ENCODE measurements at places on chromosomes 5 and 9.

DNA sequence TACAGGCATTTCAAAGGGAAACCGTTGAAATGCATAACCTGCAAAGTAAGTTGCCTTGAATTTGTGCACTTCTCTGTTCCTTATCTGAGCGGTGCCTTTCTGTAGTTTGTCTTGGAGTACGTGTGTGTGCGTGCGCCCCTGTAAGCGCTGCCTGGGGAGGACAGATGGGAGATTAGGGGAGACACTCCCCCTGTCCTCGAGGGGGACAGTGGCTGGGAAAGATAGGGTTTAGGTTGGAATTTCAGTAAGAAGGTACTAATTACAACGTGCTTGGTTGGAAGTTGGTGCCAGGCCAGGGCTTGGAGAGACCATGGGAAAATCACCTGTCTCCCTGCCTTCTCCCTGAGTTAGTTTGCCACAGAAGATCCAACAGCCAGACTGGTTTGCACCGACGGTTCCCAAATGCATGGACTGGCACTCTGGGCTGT, 73.2 kb downstream of the PIK3R1 start:
- no peak for DNase-seq

DNA sequence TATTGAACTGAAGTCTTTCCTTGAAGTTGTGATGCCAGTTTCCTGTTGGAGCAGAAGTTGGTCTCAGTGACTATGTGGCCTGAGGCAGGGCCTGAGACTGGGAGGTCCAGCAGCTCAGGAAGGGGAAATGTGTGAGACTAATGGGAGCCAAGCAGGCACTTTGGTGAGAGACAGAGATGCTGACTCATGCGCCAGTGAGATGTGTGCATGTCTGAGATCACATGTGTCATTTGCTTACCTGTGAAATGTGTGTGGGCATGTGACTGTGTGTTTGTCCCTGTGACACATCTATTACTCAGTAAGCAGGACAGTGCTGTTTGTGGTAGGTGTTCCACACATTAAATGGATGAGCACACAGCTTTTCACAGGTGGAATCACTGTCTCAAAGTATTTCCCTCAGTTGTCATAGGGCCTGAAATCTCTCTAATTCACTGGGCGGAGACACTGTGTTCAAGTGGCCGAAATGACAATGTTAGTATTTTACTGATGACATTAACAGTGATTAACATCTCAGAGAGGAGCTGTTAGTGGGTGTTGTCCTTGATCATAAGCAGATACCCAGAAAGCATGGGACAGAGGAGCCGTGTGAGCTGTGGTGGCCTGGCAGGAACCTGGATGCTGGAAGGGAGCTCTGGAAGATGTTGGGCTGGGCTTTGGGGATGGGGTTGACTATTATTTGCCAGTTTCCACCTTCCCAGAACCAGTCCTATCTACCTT, 7.4 kb downstream of the NPR2 start:
- DNase-seq, result peak; percentile 16

- no peak for DNase-seq
Observed at GRCh38 chr5:2006971-2007291, 124.2 kb upstream of the IRX4 start.

DNA sequence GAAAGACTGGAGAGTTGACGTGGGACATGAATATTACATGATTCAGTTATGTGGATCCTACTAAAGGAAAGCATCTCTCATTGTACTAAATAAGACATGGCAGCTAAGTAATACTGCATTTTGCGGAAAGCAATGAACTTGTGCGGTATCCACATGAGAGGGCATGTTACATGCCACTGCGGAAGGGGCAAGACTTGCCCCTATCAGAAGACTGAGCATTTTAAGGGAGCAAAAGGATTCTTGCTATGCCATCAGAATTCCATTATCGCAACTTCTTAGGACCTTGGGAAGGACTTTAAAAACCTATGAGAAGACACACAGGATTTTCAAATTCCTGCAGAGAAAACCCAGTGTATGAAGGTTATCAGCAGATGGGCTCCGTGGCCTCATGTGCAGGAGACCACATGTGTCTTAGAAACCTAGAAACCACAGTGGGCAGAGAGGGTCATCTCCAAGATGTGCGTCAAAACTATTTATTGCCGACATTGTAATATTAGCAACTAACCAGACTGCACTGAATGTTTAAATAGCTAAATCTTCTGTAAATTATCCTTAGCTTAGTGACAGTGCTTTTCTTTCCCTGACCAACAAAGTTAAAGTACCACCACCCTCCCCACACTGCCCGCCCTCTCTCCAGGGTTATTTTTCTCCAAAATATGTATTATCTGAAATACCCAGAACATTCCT, 457.7 kb downstream of the ICE1 start:
- DNase-seq, result no peak

GRCh38 chr5:141121563-141121962, at the start of gene PCDHB4:
Gene PCDHB4 (plus strand): TSS chr5:141121818. CDS start chr5:141121999, 181 bp downstream.
- DNase-seq, result no peak

- DNase-seq, result no peak
Observed at GRCh38 chr5:123701511-123702200, 189.7 kb downstream of the CSNK1G3 start.

DNA sequence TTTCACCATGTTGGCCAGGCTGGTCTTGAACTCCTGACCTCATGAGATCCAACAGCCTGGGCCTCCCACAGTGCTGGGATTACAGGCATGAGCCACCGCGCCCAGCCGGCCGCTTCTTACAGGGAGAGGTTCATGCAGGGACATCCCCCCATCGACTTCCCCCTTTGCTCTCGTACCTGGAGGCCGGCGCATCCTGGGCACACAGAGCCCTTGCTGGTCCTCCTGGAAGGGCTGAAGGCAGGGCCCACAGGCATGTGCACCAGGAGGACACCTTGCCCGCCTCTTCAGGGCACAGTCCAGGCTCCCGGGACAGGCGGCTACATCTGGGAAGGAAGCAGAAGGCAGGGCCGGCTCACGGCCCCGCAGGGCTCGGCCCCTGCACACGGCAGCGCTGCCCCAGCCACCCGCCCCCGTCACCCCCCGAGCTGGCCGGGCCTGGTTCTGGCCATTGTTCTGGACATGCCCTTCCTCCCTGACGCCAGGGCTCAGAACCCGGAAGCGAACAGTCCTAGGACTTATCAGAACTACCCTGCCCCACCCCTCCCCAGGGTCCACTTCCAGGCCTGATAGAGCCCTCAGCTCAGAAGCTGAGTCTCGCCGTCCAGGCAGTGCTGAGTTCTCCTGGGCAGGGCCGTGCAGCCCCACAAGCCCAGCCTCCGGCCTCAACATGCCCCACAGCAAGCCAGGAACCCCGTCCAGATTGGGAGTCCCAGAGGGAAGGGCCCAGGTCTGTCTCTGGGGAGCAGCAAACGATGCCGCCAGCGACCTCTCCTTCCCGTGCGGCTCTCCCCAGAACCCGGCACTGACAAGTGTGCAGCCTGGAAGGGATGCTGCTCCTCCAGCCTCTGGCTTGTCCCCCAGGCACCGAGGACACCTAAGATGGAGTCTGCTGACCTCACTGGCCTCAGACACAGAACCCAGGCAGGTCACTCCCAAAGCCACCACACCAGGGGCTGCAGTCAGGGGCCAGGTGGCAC, 2.9 kb downstream of the NPDC1 start:
- DNase-seq, result no peak

- DNase-seq, result no peak
Observed at GRCh38 chr9:110217656-110218099, 9.7 kb upstream of the C9orf152 start.

Measured in stimulated activated CD4-positive, alpha-beta T cell treated with anti-CD3 and anti-CD28 coated beads, TNF-alpha, amount 100 ng/mL, for 1 hour (primary cell).